ENCODE measurements at places on chromosomes 16 and 17. TPM values are rescaled to one million over a fixed set of nuclear protein-coding genes. Genes with fewer than 3 reads are reported as not detected.

LGALS3BP gene
- total RNA-seq, result 2.8 TPM

FOXN1 gene
- total RNA-seq, result not detected

KRT23 gene
- total RNA-seq, result not detected

CHST6 gene
- total RNA-seq, result 0.64 TPM

TTLL6 gene
- total RNA-seq, result under 0.01 TPM

DNA sequence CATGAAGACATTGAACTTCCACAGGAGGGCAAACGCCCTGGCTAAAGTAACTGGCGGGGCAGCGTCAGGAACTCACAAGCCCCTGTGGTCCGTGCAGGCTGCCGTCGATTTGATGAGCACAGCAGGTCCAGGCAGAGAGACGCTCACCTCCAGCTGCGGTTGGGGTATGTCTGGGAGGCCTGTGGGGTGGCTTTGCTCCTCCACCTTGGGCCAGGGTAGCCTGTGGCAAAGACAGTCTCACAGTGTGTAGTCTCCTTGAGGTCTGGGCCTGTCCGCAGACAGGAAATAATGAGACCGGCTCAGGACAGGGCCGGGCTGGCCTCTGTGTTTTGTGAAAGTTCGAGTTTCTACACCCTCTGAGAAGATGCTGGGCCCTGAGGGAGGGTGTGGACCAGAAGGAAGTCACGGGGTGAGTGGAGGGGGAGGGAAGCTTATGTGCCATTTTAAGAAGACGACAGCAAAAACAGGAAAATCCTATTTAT is 103.3 kb downstream of the METRNL start:
- no peak for DNase-seq

- DNase-seq, result no peak
Measured at GRCh38 chr16:88069397-88070168, 118.3 kb downstream of the BANP start.

DNA sequence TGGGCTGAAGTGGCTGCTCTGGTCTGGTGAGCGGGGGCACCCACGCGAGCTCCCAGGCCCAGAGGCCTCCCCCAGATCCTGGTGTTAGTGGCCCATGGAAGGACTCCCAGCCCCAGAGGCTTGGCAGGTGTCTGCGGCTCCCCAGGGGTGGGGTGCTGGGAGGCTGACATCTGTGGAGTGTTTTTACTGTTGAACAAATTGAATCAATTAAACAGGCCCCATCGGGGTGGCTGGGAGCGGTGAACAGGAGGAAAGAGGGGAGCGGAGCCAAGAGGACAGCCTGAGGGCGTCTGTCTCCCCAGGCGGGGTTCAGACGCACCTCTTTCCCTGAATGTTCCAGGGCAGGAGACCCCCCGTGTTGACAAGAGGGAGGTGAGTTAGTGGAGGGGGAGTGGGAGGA is 29.9 kb downstream of the ACTG1 start:
- DNase-seq, result no peak

DNA sequence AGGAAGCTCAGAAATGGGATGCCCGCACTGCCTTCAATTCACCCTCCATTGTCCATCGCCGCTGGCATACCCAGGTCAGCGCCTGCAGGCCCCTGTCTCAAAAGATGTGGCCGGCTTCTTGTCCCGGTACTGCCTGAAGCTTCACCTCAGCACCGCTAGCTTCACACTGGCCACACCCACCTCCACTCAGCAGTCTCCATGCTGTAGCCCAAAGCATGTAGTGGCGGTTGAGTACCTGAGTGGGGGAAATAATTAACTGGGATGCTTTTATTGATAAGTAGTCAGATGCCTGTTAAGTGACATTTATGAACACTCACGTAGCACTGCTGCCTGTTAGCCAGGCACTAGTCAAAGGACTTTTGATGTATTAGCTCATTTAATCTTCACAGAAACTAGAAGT is 143.2 kb downstream of the RPTOR start:
- no peak for DNase-seq

DNA sequence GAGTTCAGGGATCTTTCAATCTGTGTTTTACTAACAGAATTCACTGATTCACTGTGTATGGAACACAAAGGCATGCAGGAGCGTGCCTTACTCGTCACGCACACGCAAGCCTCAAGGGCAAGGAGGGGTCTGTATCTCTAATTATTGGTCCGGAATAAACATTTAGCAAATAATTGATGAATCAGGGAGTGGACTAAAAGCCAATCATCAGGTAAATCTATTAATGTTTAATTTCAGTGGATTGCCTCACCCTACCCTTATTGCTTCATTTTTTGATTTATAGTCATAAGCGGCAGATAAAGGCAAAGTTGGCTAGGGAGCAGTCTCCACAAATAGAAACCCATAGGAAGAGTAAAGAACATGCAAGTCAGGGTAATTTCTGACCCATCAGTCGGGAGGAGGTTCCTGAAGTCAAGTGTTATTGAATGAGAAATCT is 7.4 kb upstream of the HSD17B2 start:
- no peak for DNase-seq

- no peak for DNase-seq
Measured at GRCh38 chr17:28503420-28503819, 2.7 kb upstream of the FOXN1 start.

- DNase-seq, result no peak
Measured at GRCh38 chr17:325270-326009, 27.2 kb downstream of the RPH3AL start.

- no peak for DNase-seq
Measured at GRCh38 chr16:51051671-51052070, 99.4 kb downstream of the SALL1 start.

DNA sequence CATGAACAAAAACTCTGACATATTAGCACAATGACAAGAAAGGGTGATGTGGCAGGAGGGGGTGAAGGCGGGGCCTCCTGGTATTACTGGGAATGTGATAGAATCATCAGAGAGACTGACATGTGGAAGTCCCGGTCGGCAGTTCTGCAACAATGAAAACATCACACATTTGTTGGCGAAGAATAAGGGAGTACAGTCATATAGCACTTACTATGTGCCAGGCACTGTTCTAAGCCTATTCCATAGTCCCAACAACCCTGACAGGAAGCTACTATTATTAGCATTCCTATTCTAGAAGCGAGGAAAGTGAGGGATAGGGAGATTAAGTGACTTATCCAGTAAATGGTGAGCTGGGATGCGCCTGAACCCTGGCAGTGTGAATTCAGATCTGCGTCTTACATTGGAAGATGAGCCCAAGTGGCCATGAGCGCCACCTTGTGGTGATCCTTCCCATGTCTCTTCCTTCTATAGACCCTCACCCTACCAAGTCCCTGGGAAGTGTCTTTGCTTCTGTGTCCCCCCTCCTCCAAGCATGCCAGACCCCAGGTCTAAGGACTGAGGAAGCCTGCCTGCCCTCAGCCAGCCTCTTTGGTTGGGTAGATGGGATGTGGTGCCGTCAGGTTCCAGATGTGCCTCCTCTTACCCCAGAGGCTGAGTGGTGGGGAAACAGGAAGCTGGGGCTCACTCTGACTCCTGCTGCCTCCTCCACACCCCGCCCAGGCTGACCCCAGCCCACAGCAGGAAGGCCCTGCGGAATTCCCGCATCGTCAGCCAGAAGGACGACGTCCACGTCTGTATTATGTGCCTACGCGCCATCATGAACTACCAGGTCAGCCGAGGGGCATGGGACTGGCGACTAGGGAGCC is 14.0 kb downstream of the FMNL1 start:
- peak; percentile 72 for DNase-seq

DNA sequence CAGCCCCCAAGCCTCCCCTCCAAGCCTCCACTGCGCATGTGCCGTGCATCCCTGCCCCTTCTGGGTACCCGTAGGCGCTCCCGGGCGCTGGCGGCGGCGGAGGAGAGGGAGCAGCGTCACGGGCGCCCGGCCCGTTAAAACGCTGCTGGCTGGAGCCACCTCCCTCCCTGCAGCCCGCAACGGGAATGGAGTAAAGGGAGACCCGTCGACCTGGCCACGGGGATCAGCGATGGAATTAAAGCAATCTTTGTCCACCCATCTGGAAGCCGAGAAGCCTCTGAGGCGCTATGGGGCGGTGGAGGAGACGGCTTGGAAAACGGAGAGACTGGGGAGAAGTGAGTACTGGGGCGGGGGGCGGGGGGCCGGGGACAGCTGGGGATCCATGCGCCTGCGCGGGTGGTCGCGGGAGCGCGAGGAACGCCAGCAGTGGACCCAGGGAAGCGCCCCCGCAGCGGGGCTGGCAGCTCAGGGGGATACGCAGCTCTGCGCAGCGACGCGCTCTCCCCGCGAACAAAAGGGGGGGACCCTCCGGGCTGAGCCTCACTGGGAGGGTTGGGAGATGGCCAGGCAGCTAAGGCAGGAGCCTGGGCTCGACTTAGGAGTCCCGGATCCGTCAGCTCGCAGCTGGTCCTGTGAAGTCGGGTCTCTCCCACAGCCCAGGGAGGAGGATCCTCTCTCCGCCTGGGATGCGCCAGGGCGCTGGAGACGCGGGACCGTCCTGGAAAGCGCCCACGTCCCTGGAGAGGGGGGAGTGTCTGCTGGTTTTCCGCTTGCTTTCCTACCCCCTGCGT is at the start of gene BMERB1:
TSS of gene BMERB1 (plus strand) at position 164 of the 791 bp plus-strand sequence. CDS start at position 230, 66 bp downstream.
- DNase-seq, result peak; percentile 61

DNA sequence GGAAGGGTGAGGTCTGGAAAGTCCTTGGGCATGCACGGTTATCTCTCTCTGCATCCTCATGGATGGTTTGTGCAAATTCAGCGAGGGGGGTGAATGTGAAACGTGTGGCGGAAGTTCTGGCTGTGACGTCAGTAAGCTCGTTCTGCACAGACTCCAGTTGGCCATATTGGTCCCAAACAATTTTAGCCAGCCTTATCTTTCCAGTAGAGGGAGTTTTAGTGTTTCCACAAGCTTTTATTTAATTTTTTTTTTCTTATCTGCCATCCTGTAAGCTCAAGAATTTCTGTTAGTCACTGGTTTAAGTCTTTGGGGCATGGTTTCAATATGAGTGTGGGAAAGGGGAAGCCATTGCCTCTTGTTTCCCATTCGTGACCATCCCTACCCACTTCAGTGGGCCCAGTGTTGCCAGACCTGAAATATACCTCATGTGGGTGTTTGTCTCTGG is 39.0 kb downstream of the HLF start:
- no peak for DNase-seq

DNA sequence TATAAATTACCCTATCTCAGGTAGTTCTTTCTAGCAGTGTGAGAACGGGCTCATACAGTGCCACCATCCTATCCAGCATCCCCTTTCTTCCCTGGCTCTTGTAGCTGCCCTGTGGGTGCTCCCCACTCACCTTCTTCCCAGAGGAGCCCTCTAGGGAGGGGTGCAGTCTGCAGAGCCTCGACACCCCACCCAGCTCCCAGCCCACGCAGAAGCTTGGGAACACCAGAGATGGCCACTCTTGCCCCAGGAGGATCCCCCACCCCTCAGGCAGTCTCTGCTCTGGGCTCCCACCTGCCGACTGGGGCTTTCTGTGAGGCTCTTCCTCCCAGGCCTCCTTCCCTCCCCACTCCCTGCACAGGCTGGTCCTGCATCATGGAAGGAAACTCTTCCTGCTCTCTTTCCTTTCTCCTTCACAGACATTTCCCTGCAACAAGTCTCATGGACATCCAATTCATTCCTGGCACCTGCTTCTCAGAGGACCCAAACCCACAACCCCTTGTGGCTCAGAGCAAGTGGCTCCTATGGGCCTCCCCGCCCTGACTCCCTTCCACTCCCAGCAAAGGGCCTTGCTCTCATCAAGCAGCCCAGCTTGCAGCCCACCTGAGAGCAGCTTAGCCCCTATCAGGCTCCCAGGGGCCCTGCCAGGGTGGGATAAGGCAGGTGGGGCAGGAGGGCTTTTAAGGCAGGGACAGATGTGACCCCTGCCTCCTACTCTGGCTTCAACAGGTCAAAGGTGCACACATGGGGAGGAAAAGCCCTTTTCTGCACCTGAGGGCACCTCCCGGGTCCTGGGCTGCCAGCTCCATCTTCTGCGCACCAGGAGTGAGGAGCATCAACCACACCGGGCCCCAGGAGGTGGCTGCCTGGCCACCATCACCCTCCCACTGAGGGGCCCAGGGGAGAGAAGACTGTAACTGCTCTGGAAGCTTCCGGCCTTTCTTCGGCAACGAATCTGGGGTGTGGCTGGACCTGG is 263.8 kb upstream of the TNRC6C start:
- no peak for DNase-seq

All from dermis microvascular lymphatic vessel endothelial cell (primary cell).